ENCODE measurements at places on chromosomes 4 and X. TPM values are rescaled to one million over a fixed set of nuclear protein-coding genes. Genes with fewer than 3 reads are reported as not detected.

- no peak for DNase-seq
Observed at GRCh38 chrX:99588936-99589335, 821.1 kb downstream of the PCDH19 start.

GRCh38 chrX:8274170-8274569 is 103.1 kb upstream of the VCX2 start:
- DNase-seq, result no peak

DNA sequence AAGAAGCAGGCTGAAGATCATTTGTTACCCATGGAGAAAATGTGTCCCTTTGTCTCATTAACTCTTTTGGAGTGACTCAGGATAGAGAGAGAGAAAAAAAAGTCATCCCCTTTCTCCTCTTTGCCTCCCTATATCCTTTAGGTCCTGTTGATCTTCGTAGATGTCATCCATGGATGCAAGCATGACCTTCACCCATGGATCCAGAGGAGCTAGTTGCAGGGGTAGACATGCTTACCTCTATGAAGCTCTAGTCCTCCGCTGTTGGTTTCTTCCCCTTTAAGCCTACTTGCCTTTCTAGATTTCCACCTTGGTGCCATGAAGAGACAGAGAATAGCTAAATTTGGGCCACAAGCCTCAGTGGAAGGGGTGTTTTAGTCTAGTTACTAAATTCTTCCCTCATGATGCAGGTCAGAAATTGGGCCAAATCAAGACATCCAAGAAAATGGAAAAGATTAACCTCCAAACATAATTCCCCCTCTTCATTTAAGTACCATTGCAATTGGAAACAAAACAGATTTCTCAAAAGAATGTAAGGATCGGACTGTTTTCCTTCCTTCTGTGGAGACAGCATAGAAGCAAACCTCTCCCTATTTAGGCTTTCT is 178.4 kb downstream of the TECRL start:
- no peak for DNase-seq

DNA sequence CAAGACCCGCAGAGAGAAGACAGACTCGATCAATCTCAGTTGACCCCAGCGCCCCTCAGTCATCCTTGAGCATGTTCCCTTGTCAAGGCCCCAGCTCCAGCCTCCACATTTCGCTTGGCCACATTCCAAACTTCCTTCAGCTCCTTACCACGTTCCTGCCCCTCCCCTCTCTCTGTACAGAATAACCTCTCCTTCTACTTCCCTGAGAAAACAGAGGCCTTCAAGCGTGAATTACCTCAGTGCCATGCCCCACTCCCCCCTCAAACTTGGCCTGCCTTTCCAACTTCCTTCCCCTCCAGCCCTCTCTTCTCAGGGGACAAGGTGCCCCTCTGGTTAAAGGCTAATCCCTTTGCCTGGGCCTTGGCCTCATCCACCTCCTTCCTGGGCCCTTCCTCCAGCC is 3.2 kb upstream of the RIPPLY1 start:
- DNase-seq, result no peak

GRCh38 chr4:48308901-48309300 is 32.4 kb upstream of the SLAIN2 start:
- no peak for DNase-seq

GRCh38 chrX:40853816-40854123 is 118.4 kb upstream of the MED14 start:
- no peak for DNase-seq

- DNase-seq, result peak; percentile 37
Observed at GRCh38 chr4:95549246-95550114, 707 bp upstream of the UNC5C start.

The C4orf17 gene
- total RNA-seq, result not detected

The SLC6A14 gene
- total RNA-seq, result 0.33 TPM

The LRPAP1 gene
- 103 TPM for total RNA-seq

The ARMCX1 gene
- 2.3 TPM for total RNA-seq

The CDKL5 gene
- 3.3 TPM for total RNA-seq

The XG gene
- total RNA-seq, result 0.93 TPM

All from liver (tissue), 10 donors.